ENCODE measurements at places on chromosomes 11 and 22. TPM values are rescaled to one million over a fixed set of nuclear protein-coding genes. Genes with fewer than 3 reads are reported as not detected.
A peak's percentile ranks its signal among the peaks of the same experiment; 100 is the strongest.

- peak; percentile 46 for ATAC-seq
These were observed at the start of gene FAM83F for GRCh38 chr22:39994566-39995392. Gene FAM83F (plus strand): TSS chr22:39994954. CDS start chr22:39995043, 89 bp downstream.

DNA sequence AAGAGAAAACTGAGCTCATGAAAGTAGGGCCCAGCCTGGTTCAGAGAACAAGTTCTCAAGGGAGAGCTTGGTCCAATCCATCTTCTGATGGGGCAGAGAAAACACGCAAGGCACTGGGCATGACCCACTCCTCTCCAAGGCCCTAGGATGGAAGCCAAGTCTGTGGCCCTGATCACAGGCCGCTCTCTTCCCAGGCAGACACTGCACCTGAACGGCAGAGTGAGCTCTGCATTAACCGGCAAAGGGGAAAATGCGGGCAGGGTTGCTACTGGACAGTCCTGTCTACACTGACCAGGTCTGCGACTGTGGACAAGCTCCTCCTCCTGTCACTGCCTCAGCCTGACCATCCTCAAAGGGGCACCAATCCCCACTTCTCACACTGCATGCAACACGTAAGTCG is 49.3 kb downstream of the SGSM3 start:
- no peak for ATAC-seq

DNA sequence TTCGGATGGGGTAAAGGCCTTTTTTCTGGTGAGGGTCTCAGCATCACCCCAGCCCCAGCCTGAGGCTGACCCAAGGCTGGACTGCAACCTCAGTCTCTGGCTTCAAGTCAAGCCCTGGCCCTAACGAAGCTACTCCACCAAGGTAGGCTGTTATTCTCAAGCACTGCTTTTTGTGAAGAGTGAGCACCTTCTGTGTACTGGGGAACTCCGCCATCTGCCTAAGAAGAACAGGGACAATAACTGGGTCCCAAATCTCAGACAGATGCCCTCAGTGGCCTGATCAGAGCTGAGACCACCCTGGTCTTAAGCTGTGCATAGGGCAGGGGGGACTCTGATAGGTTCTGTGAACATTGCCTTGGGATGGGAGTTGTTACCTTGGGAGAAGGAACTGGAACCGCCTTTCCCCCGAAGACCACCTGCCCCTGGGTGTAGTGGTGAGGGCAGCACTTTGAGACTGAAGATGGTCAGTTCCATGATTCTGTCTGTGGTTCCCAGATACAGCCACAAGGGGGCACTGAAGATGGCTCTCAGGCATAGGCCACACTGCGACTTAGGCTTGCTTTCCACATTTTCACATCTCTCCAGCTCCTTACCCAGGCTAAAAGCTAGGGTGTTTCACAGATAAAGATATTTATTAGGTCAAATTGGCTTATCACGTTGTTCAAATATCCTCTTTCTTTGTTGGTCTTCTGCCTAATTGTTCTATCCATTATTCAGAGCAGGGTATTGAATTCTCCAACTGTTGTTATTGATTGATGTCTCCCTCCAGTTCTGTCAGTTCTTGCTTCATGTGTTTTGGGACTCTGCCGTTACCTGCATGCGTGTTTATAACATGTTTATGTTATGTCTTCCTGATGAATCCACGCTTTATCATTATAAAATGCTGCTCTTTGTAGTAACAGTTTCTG is 11.8 kb upstream of the UVRAG start:
- ATAC-seq: peak; percentile 95

DNA sequence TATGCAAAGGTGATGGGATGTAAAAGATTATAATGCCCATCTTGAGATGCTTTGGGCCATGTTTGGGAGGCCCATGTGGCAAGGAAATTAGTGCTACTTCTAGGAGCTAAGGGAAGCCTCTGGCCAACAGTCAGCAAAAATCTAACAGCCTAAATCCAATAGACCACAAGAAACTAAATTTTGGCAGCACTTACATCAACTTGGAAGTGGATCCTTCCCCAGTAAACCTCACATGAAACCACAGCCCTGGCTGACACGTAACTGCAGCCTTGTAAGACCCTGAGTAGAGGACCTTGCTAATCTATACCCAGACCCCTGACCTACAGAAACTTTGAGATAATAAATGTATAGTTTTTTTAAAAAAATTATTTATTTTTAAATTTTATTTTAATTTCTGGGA is 13.1 kb upstream of the GRK3 start:
- no peak for ATAC-seq

Gene OTOG
- total RNA-seq: 0.09 TPM

DNA sequence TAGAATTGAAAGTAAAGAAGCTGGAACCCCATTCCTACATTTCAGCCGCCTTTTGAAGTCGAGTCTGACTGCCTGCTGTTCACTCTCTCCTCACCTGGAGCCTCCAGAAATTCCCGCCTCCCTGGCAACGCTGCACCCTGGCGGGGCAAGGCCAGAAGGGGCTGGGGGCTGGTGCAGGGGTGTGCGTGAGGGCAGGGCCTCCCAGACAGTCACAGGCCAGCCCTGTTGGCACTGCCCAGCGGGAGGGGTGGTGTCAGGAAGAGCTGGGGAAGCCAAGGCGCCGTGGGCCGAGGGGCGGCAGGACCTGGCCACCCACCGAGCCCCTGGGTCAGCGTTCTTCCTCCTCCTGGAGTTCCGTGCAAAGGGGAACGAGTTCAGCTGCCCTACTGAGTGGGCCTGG is 123.2 kb downstream of the KCNQ1OT1 start:
- no peak for ATAC-seq

- ATAC-seq: no peak
These were observed 8.4 kb downstream of the CYB5R2 start for GRCh38 chr11:7664867-7665266.

Measured in motor neuron (in vitro differentiated cells).